Activated effector memory CD4-positive, alpha-beta T cell treated with Interleukin-2 at 50 U/mL for 16 hours (primary cell): ENCODE measurements at places on chromosomes 7 and 10.

DNA sequence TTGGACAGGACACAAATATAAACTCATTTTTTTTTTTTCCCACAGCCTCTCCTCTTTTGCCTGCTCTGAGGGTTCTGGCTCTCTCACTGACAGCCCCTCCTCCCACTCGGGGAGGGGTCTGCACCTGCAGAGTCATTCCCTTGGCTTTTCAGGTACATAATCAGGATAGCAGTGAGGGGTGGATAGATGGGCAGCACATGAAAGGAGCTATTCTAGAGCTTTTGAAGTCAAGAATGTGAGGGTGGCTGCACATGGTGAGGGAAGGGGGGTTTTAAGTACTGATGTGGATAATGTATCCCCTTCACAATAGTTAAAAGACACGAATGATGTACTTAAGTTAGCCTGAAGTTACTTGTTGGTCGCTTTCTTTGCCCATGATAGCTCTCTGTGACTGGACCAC is 76.2 kb downstream of the CFAP58 start:
- no peak for DNase-seq

DNA sequence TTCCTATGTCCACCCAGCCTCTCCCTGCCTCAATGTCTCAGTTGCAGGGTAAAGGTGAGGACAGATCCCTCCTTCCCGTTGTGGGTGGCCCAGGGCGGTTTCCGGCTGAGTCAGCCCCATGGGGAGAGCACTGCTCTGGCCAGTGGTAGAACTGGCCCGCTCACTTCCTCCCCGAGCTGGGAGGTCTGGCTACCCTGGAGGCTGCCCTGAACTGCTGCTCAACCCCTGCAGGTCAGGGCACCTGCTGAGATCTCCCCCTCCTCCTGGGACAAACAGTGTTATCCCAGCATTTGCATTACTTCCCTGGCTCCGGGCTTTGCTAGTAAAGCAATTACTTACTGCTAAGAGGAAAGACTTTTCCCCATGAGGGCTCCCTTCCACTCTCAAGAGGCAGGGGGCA is 21.4 kb upstream of the IMPDH1 start:
- no peak for DNase-seq

DNA sequence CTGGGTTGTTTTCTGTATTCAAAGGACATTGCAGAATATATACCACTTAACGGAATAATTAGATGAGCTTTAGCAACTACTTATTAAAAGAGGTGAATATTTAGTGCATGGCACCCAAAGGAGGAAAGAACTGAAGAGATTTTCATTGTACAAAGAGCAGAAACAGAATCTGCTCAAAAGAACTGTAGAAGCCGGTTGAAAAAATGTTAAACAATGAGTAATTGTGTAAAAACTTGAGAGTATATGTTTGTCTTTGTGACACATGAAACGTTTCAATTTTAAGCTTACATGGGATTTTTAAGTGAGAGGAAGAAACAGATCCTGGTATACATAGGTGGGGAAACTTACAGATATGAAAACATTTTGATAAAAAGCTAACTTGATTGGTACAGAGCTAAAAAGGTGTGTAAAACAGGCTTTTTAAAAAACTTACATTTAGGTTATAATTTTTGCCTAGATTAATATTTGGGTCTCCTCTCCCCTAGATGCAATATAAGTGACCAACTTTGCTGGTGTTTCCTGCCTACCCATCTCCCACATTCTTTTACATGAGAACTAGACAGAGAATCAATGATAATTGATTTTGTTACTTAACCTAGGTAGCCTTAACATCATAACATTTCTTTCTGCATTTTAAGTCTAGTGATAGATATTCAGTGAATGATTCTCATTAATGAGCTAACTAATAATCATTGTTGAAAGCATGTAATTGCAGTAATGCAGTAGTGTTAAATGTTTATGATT is 6.8 kb downstream of the ARL5B start:
- DNase-seq = no peak

DNA sequence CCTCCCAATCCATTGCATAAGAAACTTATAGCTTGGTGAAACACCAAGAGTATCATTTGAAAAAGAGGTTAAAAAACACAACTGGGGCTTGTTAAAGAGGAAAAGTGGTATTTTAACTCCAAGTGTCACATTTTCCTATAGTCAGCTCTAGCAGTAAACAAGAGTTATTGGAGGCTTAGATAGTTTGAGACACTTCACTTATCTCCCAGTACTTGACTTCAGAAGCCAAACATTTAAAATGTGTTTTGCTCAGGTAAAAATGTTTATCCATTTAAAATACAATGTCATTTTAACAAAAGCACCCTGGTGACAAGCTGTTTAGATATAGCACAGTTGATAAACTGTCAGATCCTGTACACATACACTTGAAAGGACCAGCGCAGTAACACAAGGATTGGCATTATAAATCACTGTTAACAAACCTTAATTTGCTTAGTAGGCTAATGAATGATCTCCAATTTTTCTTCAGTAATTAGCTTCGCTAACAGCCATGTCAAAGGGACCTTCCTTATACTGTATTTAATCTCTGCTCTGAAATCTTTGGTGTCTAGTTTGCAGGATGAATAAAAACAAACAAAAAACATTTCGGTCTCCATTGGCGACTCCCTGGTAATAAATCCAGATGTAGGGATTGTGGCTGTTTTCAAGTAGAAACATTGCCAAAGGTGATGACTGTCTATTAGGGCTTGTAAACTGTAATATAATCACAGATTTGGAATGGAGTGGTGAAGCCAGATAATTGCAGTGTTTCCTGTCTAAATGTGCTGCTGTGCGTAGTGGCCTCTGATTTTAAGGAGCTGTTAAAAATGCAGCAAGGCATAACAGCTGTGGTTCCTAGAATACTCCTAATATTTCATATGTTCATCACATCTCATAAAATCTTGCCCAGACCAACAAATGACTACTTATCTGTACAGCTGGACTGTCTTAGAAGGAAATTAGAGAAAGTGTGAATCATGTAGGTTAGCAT is 545.1 kb downstream of the AUTS2 start:
- DNase-seq = no peak

DNA sequence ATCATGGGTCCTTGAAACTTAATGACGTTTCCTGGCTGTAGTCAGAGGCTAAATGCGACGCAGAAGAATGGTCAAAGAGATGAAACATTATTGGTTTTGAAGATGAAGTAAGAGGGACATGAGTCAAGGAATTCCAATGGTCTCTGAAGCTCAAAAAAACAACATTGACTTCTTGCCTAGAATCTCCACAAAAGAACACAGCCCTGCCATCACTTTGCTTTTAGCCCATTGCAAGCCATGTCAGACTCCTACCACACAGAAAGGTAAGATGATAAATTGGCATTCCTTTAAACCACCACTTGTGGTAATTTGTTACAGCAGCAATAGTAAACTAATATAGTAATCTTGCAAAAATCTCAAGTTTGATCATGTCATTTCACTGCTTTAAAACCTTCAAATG is 109.4 kb downstream of the TMEM26 start:
- no peak for DNase-seq
